ENCODE measurements at places on chromosomes 16 and 17.

DNA sequence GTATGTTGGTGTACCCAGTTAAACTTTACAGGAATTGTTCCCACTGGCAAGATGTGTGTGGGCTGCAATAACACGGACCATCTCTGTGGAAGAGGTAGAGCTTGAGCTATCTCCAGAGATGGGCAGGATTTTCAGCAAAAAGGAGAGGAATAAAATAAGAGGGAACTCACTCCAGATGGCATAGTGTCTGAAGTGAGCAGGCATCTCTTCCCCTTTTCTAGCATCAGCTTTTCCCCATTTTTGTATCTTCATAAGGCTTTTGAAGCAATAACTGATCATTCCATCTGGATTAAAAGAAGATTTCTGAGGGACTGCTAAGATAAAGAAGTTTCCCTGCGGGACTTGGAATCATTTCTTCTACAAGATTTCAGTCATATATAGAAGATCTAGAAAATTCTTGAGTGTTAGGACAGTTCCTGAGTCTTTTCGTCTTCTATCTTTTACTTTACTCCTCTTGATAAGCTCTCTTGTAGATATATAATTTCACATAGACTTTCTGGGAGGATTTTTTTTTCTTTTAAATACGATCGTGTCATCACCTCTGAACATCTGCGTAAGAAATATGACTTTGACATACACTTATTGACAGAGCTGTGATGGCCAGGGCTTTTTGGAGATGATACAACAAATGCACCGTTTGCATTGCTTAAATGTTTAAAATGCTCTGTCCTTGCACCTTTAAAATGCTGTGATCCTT lies 2.1 kb downstream of the CPD start:
- no peak for DNase-seq

GRCh38 chr17:34542700-34543336 lies 36.6 kb upstream of the TMEM132E start:
- DNase-seq = no peak

DNA sequence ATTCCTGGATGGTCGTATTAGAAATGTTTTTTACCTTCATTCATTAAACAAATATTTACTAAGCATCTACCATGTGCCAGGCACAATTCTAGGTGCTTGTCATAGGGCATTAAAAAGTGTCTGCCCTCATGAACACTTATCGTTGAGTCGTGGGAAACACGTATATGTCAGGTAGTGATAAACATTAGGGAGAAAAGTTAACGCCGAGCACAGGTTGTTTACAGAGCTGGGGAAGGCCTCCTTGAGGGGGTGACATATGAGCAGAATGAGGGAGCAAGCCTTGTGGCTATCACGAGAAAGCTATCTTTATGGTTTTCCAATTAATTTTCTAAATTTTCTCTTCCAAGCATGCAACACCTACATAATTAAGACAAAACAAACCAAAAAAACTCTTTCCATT lies 985 bp upstream of the ZNF213 start:
- no peak for DNase-seq

- no peak for DNase-seq
Measured at GRCh38 chr17:42304187-42305030, 16.1 kb downstream of the STAT5A start.

DNA sequence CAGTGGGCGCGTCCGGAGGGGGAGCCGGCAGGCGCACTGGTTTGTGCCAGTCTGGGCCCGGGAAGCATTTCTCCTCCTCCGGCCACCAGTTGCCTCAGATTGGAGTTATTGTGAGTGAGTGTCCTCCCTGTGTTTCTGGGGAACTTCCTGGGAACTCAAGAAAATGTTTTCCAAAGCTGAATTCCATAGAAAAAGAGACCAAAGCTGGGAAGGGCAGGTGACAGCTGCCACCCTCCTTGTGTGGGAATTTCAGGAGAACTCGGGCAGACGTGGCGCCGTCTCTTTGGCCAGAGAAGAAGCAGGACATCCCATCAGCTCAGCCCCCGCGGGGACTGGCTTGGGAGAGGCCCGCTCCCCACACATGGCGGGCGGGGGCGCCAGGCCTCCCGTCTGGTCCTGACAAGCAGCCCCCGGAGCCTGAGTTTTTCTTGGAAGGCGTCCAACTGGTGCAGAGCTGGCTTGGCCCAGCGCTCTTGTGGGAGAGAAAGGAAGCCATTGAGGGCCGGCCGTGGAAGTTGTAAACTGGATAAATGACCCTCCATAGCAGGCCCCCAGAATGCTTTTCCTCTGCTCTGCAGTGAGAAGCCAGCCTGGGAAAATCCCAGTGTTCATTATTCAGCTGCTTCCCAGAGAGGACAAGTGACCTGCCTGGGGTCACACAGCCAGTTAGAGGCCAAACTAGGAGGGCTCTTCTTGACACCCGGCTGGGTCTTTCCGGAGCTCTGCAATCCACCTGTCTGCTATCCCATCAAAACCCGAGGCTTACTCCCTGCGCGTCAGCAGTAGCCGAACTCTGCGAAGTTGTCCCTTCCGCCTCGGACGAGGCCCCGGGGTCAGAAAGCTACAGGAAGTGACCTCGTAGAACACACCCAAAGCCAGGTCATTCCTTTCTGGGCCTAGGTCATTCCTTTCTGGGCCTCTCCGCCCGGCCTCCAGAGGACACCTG lies 39.2 kb upstream of the GSE1 start:
- DNase-seq = peak; percentile 67

GRCh38 chr16:27799896-27800295 lies 250.0 kb downstream of the KATNIP start:
- DNase-seq = no peak

DNA sequence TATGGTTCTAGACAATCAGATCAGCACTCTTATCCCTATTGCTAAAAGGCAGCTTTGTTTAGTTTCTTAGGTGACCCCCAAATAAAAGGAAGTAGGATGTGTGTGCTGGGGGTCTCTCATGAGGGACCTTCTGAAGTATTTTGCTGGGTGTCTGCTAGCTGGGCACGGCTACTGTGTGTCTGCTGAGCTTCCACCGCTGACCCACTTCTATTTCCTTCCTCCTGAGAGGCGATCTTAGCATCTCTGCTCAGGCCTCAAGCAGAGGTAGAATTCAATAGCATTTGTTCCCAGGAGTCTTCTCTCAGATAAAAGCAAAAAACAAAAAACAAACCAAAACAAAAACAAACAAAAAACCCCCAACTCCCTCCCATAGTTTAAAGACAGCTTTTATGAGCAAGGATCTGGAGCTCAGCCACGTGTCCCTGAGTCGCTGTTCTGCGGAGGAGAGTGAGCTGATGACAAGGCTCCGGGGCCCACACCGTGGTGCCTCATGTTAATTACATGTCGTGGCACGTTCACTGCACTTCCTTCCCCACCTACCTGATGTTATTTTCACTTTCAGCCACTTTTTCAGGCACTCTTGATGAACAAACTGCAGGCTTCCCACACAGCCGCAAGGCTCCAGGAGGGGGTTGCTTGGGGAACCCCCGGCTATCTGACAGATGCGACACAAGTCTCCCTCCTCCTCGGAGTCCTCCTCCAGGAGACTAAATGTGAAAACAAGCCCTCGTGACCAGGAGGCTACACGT lies 83.5 kb downstream of the MARCHF10 start:
- no peak for DNase-seq

- peak; percentile 69 for DNase-seq
Measured at GRCh38 chr17:12256380-12256995, 235.8 kb downstream of the MAP2K4 start.

- peak; percentile 4 for DNase-seq
Measured at GRCh38 chr16:58848662-58849002, 114.5 kb upstream of the GOT2 start.

- DNase-seq = peak; percentile 39
Measured at GRCh38 chr17:82330322-82331239, 3.0 kb downstream of the SECTM1 start.

DNA sequence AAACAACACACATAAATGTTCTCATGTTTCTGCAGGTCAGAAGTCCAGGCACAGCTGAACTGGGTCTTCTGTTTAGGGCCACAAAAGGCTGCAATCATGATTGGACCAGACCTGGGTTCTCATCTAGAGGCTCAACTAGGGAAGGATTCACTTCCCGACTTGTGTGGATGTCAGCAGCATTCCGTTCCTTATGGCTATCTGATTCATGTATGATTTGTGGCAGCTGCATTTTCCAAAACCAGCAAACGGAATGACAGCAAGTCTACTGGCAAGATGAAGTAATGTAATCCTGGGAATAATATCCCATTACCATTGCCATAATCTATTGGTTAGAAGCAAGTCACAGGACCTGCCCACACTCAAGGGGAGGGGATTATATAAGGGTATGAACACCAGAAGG lies 22.1 kb downstream of the CEP112 start:
- peak; percentile 34 for DNase-seq

GRCh38 chr16:82814059-82814458 lies 187.3 kb downstream of the CDH13 start:
- DNase-seq = no peak

DNA sequence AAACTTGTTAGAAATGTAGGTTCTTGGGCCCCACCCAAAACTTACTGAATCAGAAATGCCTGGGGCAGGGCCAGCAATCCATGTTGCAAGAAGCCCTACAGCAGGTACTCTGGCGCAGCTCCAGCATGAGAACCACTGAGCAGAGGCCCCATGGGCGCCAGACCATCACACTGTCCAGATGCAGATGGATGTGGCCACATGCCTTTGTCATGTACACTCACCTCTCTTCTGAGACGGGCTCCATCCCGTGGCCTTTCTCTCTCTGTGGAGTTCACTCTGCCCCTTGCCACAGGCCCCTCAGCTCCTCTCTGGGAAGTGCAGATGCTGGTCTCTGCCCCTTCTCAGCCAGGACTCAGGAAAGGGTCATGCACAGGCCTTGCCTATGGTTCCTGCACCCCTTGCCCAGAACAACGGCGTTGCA lies 2.3 kb upstream of the CCNF start:
- DNase-seq = no peak

- no peak for DNase-seq
Measured at GRCh38 chr16:67169642-67170167, 633 bp upstream of the NOL3 start.

DNA sequence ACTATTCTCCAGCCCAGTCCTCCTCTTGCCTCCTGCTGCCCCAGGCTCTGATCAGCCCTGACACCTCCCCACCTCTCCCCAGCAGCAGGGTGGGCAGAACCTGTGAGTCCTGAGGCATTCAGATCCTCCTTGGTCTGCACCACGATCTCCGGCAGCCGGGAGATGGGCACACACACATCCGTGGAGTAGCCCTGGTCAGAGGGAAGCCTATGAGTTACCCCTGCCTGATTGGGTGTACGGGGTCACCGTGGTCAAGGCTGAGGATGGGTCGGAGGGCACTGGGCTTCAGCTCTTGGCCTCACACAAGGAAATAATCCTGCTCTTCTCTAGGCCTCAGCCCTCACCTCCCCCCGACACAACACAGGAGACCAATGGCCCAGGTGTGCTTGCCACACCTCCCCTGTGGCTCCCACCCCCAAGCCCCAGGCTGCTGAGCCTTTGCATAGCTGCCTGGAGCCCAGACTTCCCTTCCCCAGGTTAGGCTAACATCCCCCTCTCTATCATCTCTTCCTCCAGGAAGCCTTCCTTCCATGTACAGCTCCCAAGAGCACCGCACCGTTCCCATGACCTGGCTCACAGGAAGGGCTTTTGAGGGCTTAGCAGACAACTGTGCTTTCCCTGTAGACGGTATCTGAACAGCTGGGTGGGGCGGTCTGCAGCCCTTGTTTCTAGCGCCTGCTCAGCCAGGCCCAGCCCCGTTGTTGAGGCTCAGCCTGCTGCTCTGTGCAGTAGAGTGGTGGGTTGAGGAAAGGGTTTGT lies 3.7 kb downstream of the LDHD start:
- DNase-seq = no peak

GRCh38 chr17:82301916-82302567 lies 15.4 kb downstream of the CD7 start:
- no peak for DNase-seq

GRCh38 chr17:67129283-67129682 lies 84.9 kb downstream of the CACNG1 start:
- no peak for DNase-seq

- no peak for DNase-seq
Measured at GRCh38 chr17:14933676-14934075, 331.4 kb downstream of the PMP22 start.

- DNase-seq = peak; percentile 23
Measured at GRCh38 chr17:8338753-8339140, 893 bp upstream of the ODF4 start.

- DNase-seq = no peak
Measured at GRCh38 chr16:70151391-70151790, 22.2 kb upstream of the CLEC18C start.

DNA sequence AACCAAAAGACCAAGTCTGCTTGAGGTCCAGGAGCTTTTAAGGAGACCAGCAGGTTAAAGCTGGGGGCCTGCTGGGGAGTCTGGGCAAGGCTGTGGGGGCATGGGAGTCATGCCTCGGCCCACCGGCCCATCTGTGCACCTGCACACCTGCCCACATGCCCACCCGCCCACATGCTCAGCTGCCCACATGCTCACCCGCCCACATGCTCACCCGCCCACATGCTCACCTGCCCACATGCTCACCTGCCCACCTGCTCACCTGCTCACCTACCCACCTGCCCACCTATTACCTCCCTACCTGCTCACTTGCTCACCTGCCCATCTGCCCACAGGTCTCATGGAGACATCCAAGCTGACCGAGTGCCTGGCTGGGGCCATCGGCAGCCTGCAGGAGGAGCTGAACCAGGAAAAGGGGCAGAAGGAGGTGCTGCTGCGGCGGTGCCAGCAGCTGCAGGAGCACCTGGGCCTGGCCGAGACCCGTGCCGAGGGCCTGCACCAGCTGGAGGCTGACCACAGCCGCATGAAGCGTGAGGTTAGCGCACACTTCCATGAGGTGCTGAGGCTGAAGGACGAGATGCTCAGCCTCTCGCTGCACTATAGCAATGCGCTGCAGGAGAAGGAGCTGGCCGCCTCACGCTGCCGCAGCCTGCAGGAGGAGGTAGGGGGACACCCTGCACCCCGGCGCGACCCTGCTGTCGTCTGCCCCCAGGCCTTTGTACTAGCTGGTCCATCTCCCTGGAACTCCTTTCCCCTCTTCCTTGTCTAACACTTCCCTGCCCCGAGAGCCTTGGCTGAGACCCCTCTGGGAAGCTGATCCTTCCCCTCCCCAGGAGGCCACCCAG lies 14.0 kb downstream of the CARD14 start:
- no peak for DNase-seq

DNA sequence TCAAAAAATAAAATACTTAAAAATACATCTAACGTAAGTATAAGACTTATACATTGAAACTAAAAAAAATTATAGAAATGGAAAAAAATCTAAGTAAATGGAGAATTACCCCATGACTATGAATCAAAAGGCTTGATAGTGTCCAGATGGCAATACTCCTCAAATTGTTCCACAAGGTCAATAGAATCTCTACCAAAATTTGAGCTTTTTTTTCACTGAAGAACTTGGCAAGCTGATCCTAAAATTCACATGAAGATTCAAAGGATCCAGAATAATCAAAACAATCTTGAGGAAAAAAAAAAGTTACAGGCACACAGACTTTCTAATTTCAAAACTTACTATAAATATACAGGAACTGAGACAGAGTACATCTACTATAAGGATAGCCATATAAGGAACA lies 448.4 kb upstream of the CDH11 start:
- no peak for DNase-seq

GRCh38 chr16:47928008-47928407 lies 227.8 kb downstream of the ABCC12 start:
- DNase-seq = no peak

Measured in fibroblast of skin of abdomen (primary cell).